ENCODE measurements at places on chromosomes 11 and 22.

DNA sequence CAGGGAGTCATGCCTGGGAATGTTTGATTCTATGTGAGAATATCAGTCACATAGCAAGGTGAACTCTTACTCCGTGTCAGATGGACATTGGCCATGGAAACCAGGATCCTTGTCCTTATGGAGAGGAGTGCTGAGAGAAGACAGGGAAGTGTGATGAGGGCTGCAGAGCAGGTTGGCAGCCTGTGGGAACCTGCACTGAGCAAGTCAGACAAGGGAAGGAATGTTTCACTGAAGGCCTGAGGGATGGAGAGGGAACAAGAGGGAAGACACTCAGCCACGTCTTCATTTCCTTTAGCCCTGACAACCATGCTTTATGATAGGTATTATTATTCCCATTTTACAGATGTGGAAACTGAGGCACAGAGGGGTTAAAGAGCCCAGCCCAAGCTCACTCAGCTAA, 38.4 kb upstream of the HORMAD2 start:
- DNase-seq = no peak

- no peak for DNase-seq
These were observed 29.0 kb upstream of the VWA5A start for GRCh38 chr11:124085997-124086846.

GRCh38 chr11:128688896-128689546, 4.9 kb upstream of the FLI1 start:
- no peak for DNase-seq

GRCh38 chr11:112200252-112200651, 24.9 kb downstream of the BCO2 start:
- DNase-seq = peak; percentile 52

GRCh38 chr11:62266558-62266957, 3.4 kb upstream of the SCGB2A2 start:
- no peak for DNase-seq

GRCh38 chr22:24429411-24430365, 2.3 kb downstream of the ADORA2A start:
- peak; percentile 30 for DNase-seq

- DNase-seq = no peak
These were observed 39.5 kb upstream of the EMID1 start for GRCh38 chr22:29166180-29166579.

- DNase-seq = no peak
These were observed 88.8 kb downstream of the PDHX start for GRCh38 chr11:35005141-35005780.

GRCh38 chr11:33894398-33894746, 2.5 kb upstream of the LMO2 start:
- no peak for DNase-seq

- DNase-seq = no peak
These were observed 277.8 kb downstream of the MN1 start for GRCh38 chr22:27523711-27524110.

DNA sequence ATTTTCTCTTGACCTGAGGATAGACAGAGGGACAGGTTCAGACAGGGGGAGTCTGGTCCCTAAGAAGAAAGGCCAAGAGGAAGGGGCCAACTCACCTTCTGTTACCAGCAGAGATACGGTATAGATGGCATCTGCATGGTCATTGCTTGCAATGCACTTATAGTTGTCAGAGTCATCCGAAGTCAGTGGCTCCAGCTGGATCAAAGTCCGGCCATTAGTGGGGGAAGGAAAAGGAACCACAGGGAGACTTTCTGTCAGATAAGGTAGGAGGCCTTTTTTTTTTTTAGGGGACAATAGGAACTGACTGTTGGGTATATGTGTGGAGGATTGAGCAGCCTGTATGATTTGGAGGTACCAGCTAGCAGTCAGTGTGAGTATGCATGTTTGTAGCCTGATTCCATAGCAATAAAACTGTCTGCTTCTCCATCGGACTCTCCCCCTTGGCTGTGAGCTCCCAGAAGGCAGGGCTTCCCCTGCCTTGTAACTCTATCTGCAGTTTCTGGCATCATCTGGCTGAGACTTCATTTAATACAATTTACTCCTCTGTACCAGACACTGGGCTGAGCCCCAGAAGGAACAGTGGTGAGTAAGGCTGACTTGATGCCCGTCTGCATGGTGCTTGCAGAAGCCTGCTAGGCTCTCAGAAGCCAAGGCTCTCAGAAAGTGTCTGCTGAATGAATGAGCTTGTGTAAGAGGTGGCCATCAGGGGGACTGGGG, 5.7 kb downstream of the IGSF22 start:
- DNase-seq = no peak

GRCh38 chr22:20000246-20001081, 16.2 kb downstream of the ARVCF start:
- DNase-seq = no peak

GRCh38 chr11:91876746-91877145, 347.9 kb upstream of the FAT3 start:
- no peak for DNase-seq

DNA sequence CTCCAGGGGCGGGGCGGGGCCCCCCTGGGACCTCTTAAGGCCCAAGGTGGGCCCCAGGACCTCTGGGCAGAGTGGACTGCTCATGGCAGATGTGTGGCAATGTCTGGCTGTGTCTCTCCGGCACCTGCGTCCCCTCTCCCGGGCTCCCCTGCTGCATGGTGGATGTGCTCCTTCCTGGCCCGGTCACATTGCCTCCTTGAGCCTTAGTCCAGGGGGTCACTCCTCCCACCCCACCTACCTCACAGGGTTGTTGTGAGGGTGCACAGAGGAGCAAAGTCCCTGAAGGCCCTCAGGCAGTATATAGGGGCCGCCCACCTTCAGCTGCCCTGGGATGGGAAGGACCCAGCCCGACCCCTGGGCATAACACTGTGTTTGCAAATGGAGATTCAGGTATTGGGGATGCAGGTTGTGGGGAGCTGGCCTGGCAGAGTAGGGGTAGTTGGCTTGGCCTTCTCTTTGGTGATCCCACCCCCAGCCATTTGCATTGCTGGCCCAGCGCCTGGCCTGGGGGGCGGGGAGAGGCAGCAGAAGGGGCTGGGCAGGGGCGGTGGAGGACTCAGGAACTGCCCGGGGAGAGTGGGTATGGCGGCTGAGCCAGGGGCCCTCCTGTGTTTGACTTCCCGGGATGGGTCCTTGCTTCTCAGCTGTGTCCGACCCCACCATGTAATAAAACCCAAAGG, 11.3 kb downstream of the KCTD17 start:
- no peak for DNase-seq

DNA sequence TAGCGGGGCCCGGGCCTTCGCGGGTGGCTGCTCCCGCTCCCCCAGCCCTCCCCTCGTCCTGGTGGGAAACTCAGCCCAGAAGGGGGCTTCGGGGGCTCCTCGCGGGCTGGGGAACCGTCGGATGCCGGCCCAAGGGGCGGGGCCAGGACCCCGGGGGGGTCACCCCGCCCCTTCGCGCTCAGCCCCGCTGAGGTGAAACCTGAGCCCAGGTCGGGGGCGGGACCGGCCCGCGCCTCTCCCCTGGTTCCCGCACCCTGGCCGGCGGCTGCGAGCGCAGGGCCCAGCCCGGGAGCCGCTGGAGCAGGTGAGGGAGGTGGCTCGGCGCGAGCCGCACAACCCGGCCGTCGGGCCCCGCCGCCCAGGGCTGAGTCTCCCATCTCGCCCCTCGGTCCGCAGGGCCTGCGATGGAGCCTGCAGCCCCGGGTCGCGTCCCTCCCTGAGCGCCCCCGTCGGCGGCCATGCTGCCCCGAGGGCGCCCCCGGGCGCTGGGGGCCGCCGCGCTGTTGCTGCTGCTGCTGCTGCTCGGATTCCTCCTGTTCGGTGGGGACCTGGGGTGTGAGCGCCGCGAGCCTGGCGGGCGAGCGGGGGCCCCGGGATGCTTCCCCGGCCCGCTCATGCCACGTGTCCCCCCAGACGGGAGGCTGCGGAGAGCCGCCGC, at the start of gene LARGE2:
LARGE2 (plus strand) TSS at position 232 of the 658 bp plus-strand sequence; CDS start at position 459, 227 bp downstream.
- no peak for DNase-seq

GRCh38 chr11:128837627-128838026, 29.5 kb downstream of the KCNJ1 start:
- DNase-seq = no peak

GRCh38 chr11:60360621-60361020, 17.7 kb upstream of the MS4A7 start:
- DNase-seq = no peak

- DNase-seq = no peak
These were observed 13.3 kb downstream of the OR52B2 start for GRCh38 chr11:6156628-6157359.

Data from Kasumi-1 (cell line).